ENCODE measurements at places on chromosomes 16 and 17. TPM values are rescaled to one million over a fixed set of nuclear protein-coding genes. Genes with fewer than 3 reads are reported as not detected.

FAM171A2 gene
- polyA plus RNA-seq = 31.5 TPM

TPPP3 gene
- polyA plus RNA-seq = 53.8 TPM

DNA sequence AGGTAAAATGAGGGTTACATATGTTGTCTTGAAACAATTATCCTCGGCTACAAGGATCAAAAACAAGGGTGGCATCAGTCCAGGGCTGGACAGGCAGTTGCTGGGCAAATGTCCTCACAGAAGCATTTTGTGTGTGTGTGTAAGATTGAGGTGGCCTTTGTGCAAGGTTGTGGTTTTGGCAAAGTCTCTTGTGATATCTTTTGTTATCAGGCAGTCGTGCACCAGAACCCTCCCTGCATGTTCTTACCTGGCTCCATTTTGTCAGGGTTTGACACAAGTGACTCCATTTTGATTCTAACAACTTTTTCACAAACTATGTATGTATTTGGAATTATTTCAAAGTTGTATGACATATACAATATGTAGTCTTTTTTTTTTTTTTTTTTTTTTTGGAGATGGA is 20.0 kb downstream of the CHAD start:
- no peak for DNase-seq

DNA sequence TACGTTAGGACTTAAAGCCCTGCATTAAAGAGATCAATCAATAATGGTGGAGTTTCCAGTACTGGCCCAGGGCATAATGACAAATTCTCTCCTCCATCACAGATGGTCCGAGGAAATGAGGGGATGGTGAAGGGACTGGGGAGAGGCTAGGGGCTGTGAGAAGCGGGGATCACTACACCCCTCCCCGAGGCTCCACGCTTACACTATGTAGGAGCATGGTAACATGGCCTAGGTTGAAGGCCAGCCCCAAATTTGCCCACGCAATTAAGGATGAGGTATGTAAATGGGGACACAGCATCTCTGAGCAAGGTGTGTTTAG is 8.0 kb upstream of the AKTIP start:
- no peak for DNase-seq

Data from left renal pelvis (tissue), 4 donors.